Liver (tissue), 10 donors: ENCODE measurements at places on chromosomes 5 and 9. TPM values are rescaled to one million over a fixed set of nuclear protein-coding genes. Genes with fewer than 3 reads are reported as not detected.

GRCh38 chr5:54178207-54178606, 132.2 kb downstream of the ARL15 start:
- no peak for DNase-seq

DNA sequence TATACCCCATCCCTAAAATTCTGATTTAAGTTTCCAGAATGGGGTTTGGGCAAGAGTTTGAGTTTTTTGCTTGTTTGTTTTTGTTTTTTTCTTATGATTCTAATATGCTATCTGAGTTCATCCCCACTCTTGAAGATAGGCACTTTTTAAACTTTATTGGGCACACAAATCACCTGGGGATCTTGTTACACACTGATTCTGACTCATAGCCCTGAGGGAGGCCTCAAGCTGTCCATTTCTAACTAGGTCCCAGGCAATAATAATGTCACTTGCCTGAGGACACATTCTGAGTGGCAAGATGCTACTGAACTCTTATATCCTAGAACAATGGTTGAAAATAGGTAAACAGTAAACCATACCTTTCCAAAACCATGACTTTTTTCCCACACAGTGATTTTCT, 22.8 kb upstream of the ABLIM3 start:
- DNase-seq: no peak

- no peak for DNase-seq
These were observed 15.6 kb downstream of the MTX3 start for GRCh38 chr5:79975422-79975821.

GRCh38 chr5:82614706-82615105, 336.6 kb upstream of the RPS23 start:
- DNase-seq: no peak

DNA sequence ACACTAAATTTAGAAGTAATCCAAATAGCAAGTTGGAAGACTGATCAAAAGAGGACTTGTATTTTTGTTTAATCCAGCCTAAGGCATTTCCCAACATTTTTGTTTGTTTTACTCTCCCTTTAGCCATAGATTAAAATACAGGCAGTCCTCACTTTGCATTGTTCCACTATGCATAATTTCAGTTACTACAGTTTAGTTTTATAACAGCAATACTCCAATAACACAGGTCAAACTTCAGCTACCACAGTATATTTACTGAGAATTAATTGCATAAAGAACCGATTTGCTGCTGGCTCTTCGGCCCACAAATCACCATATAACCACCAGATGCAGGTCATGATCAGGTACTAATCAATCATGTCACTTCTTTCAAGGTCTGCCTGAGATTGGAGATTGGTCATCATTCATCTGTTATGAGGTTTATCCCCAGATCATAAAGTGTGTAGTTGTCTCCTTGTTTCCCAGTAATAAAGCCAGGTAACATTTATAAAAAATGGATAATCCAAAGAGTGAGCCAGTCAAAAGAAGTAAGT, 12.1 kb downstream of the FTMT start:
- DNase-seq: no peak

GRCh38 chr5:134509308-134510040, 16.0 kb upstream of the JADE2 start:
- DNase-seq: no peak

- peak; percentile 41 for DNase-seq
These were observed 607 bp downstream of the UHRF2 start for GRCh38 chr9:6413365-6414246.

GRCh38 chr5:119347991-119348390, 7.8 kb upstream of the TNFAIP8 start:
- DNase-seq: no peak

GRCh38 chr5:124352312-124352711, 394.1 kb downstream of the ZNF608 start:
- no peak for DNase-seq

DNA sequence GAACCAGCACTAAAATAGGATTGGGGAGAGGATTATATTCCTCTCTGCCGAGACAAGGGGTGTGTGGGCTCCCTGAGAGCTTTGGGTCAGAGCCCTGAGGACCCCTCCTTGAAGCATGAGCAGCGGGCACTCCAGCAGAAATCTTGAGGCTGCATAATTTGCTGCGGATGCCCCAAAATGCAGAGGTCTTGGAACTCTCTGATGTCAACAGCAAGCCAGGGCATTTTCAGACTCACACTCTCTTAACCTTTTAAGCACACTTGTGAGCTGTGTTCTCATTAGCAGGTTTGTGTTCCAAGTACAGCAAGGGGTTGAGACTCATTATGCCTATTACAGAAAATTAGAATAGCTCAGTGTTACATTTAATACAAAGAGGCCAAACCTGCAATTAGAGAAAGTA, 513.0 kb upstream of the ADAMTS16 start:
- no peak for DNase-seq

Gene CDH9
- total RNA-seq: not detected

Gene MACIR
- total RNA-seq: 0.84 TPM

Gene ATG12
- 14.8 TPM for total RNA-seq

Gene FNBP1
- 15.6 TPM for total RNA-seq

Gene TAF11L5
- not detected for total RNA-seq
